Esophagus muscularis mucosa (tissue), 4 donors: ENCODE measurements at places on chromosomes 4 and X. TPM values are rescaled to one million over a fixed set of nuclear protein-coding genes. Genes with fewer than 3 reads are reported as not detected.

DNA sequence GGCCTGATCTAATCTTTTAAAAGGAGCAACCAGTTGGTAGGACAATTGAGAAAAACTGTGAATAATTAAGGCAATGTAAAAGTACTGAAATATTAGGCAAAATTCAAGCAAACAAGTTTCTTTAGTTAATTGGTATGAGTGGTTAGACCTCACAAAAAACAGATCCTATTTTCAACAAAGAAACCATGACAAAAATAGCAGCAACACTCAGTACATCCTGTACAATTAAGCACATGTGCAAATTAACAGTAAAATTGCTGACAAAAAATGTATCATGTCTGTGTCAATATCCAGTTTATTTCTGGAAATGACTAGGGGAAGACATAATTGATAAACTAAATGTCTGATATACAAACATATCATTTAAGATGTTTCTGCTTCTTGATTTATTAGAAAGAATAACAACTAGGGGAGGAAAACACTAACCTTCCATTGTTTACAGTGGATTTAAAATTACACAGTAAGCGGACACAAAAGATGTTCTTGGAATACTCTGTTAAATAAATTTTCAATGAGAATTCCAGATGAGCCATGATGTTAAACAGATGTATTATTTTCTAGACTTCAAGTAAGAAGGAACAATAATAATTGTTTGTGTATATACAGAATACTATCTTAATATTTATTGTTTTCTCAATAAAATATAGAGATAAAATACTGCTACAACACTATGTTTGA lies 638.9 kb downstream of the SPRY1 start:
- no peak for DNase-seq

The KIF4A gene
- total RNA-seq: 0.42 TPM

DNA sequence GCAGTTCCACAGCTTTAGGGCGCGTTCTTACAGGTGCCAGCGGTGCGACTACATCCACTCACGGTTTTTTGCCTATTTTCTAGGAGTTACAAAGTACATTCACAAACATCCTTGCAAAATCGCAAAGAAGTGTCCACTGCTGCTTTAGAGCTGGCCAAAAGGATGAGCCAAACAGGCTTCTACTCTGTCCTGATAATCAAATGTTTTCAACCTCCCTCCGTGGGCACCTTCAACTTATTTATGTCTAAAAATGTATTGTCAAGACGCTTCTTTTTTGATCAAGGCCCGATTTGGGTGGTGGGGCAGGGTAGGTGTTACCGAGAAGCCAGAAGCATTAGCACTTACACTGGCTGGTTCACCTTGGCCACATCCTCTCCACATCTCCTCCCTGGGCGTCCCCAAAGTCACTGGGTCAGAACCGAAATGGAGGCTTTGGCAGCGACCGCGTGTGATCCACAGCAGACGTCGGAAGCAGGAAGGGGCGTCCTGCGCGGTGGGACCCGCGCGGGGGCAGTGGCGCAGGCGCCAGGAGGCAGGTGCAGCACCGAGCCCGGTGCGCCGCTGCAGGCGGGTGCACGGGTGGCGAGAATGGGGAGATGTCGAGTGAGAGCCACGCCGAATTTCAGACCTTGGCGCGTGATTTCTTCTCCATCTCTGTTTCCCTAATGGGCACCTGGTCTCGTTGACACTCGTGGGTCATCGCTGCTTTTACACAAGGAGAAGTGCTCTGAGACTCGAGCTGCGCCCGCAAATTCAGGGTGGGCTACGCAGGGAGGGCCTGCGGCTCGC lies 16.9 kb downstream of the NKX3-2 start:
- no peak for DNase-seq

DNA sequence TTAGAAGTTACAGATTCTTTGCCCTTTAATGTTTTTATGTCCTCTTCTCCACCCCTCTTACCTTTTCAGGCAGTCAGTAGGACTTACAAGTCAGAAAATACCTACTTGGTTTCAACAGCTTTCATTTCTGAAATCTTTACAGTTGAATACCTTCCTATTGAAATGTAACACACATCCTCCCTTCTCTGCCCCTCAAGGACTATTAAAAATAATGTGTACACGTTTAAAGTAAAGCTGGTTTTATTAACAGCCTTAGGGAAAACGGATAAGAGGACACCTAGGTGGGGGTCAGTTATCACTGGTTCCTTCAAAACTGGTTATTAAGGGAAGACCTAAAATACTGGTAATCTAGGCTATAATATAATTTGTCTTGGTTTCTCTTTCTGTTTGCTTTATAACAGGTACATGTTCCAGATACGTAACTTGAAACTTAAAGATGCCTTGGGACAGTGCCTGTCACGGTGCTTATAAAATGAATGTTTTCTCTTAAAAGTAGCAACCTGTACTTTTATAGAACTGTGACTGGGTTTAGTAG lies 1.8 kb downstream of the CCSER1 start:
- DNase-seq: no peak

- DNase-seq: no peak
Observed at GRCh38 chr4:26130841-26131432, 189.9 kb upstream of the RBPJ start.

The TMEM128 gene
- 10.7 TPM for total RNA-seq

GRCh38 chr4:1462009-1462767 lies 55.9 kb upstream of the NKX1-1 start:
- DNase-seq: no peak

The SAGE1 gene
- total RNA-seq: not detected

- DNase-seq: no peak
Observed at GRCh38 chrX:24173115-24173847, 23.8 kb downstream of the ZFX start.

- DNase-seq: no peak
Observed at GRCh38 chrX:50067435-50068284, 133.1 kb downstream of the AKAP4 start.

GRCh38 chr4:117770269-117771102 lies 263.8 kb upstream of the NDST3 start:
- DNase-seq: no peak

DNA sequence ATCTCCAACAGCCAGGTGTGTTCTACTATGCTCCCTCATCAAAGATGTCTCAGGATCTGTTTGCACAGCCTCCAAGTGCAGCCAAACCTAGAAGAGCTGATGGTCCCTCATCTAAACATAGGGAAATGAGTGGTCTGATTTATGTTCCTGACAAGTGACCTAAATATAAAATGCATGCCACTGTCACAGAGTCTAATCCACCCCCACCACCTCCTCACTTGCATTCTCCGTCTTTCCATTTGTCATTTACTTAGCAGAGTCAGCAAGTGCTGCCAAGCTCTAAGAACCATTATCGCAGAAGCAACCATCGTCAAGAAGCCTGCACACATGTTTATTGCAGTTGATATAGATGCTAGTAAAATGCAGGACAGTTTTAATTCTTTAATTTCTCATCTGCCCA lies 33.1 kb upstream of the VCX3A start:
- no peak for DNase-seq

GRCh38 chr4:136841526-136841925 lies 690.8 kb downstream of the PCDH18 start:
- no peak for DNase-seq

GRCh38 chr4:185754961-185755360 lies 57.0 kb downstream of the SORBS2 start:
- peak; percentile 87 for DNase-seq

The RHOXF1 gene
- not detected for total RNA-seq

The ARHGEF38 gene
- total RNA-seq: not detected

DNA sequence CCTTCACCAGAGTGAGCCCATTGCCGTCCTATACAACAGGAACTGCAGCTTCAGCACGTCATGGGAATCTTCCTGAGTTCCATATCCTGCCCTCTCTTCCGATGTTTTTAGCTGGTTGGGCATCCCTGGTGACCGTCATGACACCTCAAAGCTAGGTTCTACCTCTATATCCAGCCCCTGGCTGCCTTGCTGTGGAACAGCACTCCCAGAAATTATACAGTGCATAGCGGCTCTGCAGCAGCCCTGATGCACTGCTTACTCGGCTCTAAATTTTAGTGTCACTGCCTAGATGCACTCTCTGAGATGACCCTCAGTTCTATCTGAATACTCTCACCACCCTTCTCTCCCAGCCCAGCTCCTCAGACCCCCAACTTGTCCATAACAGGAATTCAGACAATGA lies 44.3 kb downstream of the ARHGEF38 start:
- DNase-seq: no peak

The RAB40A gene
- total RNA-seq: 9.4 TPM

DNA sequence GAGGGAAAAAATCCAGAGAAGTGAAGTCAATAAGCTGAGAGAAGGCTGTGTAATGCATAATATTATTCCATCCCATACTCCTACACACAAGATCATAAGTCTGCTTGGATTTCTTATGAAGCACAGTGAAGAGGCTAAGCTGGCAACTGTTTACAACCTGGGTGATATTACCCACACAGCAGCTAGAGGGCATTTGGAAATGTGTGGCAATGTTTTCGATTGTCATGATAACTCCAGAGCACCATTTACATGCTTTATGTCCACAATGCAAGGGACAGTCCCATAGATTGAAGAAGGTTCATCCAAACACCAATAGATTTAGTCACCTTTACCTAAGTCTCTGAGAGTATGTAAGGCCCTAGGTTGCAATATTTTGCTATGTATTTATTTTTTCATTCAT lies 412.2 kb downstream of the PPP3CA start:
- no peak for DNase-seq

The ETNPPL gene
- total RNA-seq: not detected

- no peak for DNase-seq
Observed at GRCh38 chr4:135238940-135239339, 1037.4 kb upstream of the PABPC4L start.

The UCP1 gene
- total RNA-seq: not detected

The SMAD1 gene
- 34.3 TPM for total RNA-seq

GRCh38 chr4:186832906-186833305 lies 109.2 kb upstream of the FAT1 start:
- no peak for DNase-seq

The KLHL4 gene
- 3.0 TPM for total RNA-seq

The PLAC8 gene
- total RNA-seq: 1.4 TPM

DNA sequence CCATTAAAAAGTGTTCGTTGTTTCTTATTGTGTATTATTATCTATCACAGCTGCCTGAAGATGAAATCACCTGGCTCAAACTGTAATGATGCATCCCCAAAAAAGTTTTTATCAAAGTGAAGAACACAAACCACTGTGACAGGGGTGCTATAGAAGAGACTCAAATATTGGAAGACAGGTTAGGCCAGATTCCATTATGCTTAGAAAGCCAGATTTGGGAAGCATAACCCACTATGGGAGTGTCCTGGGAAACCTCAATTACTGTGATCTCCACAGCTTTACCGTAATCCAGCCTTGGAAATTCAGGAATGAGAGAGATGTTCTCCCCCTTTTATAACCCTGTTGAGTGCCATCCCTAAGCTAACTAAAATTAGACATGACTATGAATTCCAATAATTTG lies 114.2 kb downstream of the NWD2 start:
- no peak for DNase-seq

The USP17L19 gene
- not detected for total RNA-seq

- DNase-seq: no peak
Observed at GRCh38 chr4:38950159-38950558, 82.0 kb downstream of the TMEM156 start.

DNA sequence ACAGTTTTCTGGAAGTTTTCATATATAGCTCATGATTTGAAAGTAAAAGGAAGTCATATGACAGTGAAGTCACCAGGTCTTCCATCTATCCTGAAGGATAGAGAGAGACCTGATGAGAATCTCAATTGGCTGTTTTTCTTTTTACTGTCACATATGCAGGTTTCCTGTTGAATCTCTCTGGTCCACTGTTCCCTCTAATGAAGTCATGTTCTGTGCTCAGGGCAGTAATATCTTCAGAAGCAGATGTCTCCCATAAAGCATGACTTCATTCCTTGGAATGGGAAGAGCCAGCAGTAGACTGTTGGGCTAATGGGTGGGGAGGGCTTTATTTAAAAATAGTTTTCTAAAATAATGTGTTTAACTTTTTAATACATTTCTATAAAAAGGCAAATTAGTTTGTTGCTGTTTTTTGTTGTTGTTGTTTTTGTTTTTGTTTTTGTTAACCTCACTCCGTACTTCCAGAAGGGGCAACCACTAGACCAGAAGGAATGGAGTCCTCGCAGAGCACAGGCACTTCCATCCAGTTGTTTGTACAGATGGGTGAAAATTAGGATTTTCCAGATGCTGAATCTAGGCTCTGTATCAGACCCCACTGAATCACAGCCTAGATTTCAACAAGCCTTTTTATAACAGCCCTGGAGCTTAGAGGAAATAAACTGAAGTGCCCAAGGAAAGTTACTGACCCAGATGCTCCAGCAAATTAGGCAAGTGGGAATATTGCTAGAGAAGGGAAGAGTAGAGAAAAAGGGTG lies 54.2 kb downstream of the AWAT2 start:
- DNase-seq: no peak

DNA sequence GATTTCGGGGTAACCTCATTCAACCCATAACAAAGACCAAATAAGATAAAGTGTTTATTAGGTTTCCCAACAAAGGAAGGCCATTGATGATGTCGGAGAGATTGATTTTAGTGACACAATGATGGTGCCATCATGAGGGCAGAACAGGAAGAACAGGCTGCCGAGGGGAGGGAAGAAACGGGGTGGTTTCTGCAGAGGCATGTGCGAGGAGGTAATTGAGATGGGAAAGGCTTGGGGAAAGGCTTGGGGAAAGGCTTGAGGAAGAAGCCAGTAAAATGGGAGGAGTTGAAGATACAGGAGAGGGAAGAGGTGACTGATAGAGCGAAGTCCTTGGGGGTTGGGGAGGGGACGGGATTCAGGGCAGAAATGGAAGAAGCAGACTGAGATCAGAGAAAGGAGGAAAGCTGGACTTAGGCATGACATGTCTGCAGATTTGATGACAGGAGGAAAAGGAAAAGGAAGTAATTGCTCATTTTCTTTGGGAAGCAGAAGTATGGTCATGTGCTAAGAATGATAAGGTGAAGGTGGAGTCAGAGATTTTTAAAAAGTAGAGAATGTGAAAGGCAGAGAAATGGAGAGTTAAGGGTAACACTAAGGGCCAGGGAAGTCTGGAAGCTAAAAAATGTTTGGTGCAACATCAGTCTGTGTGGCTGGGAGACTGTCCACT lies 6.0 kb downstream of the HPSE start:
- no peak for DNase-seq

DNA sequence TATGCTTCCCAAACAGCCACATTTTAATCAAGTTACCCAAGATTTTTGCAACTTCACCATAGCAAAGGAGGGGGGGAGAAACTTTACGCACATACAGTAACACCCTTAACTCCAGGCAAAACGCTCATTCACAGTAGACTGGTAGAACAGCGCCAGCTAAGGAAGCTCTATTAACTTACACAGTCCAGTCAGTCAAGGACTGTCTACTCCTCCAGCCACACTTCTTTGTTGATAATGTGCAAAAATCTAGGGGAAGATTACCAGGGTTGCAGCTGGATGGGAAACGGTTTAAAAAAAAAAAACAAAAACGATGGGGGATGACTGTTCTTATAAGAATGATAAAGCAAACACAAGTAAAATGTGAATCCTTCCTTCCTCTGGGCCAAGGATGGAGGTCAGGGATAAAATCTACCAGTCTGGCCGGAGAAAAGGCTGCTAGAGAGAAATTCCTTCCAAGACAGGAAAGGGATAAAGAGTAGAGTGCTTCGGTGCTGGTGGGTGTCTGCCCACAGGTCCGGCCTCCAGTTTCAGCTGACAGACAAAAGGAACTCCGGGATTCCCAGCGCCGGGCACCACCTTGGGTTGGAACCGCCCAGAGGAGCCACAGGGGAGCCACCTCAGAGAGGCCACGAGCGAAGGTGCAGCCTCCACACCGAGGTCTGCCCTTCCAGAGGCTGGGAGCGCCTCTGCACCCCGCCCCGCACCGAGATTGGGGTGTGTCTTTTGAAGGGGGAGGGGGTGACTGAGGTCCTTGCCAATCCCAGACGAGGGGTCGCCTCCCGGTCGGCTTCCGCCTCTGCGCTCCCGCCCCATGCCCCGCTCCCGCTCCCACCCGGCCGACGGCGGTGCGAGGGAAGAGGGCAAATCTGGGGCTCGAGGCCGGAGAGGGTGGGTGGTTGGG lies 811 bp downstream of the ANKRD50 start:
- DNase-seq: no peak
